ENCODE measurements at places on chromosomes 7 and 10. TPM values are rescaled to one million over a fixed set of nuclear protein-coding genes. Genes with fewer than 3 reads are reported as not detected.

The DENND2A gene
- total RNA-seq, result 0.27 TPM

The SPDYE2B gene
- total RNA-seq, result not detected

The NPSR1 gene
- total RNA-seq, result not detected

The ADAM22 gene
- 1.1 TPM for total RNA-seq

The GLI3 gene
- total RNA-seq, result not detected

The LAMB1 gene
- total RNA-seq, result not detected

The LIPF gene
- total RNA-seq, result not detected

The PKD1L1 gene
- total RNA-seq, result 0.03 TPM

The GPR85 gene
- not detected for total RNA-seq

The ASIC3 gene
- 6.7 TPM for total RNA-seq

The REEP3 gene
- total RNA-seq, result 3.0 TPM

The SPDYE2 gene
- not detected for total RNA-seq

The SPDYE1 gene
- not detected for total RNA-seq

The ERVW-1 gene
- total RNA-seq, result not detected

The HSPB1 gene
- total RNA-seq, result 26.1 TPM

The FAM25C gene
- total RNA-seq, result not detected

The TFR2 gene
- 1.8 TPM for total RNA-seq

The HOXA3 gene
- total RNA-seq, result not detected

Measured in CD8-positive, alpha-beta T cell (primary cell).